ENCODE measurements at places on chromosomes 5 and 9. TPM values are rescaled to one million over a fixed set of nuclear protein-coding genes. Genes with fewer than 3 reads are reported as not detected.

DNA sequence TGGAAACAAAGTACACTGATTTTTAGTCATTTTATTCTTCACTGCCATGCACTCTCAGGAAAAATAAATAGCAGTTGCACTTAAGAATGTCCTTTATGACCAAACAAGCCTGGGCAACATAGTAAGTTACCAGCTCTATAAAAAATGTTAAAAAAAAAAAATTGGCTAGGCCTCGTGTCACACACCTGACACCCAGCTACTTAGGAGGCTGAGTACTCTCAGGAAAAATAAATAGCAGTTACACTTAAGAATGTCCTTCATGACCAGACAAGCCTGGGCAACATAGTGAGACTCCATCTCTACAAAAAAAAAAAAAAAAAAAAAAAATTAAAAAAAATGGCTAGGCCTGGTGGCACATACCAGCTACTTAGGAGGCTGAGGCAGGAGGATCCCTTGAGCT, 304.6 kb downstream of the SLCO4C1 start:
- H3K36me3 ChIP-seq = no peaks in the 10 kb centered on the region
- no peak for DNase-seq
- no peak overlapping the region for H3K4me3 ChIP-seq

DNA sequence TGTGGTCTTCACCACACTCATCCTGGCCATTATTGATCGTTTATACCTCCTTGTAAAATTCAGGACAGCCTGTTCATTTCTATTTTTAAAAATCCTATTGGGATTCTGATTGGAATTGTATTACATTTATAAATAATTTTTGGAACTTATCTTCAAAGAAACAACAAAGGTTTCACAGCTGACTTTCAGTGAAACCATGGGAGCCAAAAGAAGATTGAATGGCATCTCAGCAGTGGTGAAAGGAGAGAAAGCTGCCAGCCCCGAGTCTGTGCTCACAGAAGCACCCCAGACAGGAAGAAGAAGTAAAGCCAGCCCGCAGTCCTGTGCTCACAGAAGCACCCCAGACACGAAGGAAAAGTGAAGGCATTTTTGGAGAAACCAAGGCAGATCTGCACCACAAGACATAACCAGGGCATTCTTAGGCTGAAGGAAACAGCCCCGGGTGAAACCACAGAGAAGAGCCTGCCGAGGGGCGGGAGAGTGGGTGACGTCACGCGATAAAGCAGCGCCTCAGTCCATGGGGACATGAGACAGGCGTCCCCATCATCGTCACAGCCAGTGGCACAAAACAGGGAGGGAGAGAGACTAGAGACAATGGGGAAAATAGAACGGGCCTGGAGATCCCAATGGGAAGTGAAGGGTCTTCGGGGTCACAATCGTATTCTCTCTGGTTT, 42.5 kb upstream of the SLC9A3 start:
- peaks cover 45% of the 10 kb centered on the region for H3K27me3 ChIP-seq
- no peak overlapping the region for H3K4me3 ChIP-seq
- no peaks in the 10 kb centered on the region for H3K36me3 ChIP-seq
- no peaks in the 10 kb centered on the region for H3K4me1 ChIP-seq
- DNase-seq = no peak
- H3K27ac ChIP-seq = no peak overlapping the region

- no peak overlapping the region for H3K4me3 ChIP-seq
- H3K4me1 ChIP-seq = peaks cover 6% of the 10 kb centered on the region
- no peak overlapping the region for H3K27ac ChIP-seq
- DNase-seq = no peak
Observed at GRCh38 chr5:172064358-172064757, 57.9 kb upstream of the FBXW11 start.

GRCh38 chr5:136038635-136039034, 9.8 kb downstream of the TGFBI start:
- H3K27ac ChIP-seq = no peak overlapping the region
- H3K27me3 ChIP-seq = no peaks in the 10 kb centered on the region
- no peak overlapping the region for H3K4me3 ChIP-seq
- DNase-seq = no peak
- no peaks in the 10 kb centered on the region for H3K36me3 ChIP-seq

DNA sequence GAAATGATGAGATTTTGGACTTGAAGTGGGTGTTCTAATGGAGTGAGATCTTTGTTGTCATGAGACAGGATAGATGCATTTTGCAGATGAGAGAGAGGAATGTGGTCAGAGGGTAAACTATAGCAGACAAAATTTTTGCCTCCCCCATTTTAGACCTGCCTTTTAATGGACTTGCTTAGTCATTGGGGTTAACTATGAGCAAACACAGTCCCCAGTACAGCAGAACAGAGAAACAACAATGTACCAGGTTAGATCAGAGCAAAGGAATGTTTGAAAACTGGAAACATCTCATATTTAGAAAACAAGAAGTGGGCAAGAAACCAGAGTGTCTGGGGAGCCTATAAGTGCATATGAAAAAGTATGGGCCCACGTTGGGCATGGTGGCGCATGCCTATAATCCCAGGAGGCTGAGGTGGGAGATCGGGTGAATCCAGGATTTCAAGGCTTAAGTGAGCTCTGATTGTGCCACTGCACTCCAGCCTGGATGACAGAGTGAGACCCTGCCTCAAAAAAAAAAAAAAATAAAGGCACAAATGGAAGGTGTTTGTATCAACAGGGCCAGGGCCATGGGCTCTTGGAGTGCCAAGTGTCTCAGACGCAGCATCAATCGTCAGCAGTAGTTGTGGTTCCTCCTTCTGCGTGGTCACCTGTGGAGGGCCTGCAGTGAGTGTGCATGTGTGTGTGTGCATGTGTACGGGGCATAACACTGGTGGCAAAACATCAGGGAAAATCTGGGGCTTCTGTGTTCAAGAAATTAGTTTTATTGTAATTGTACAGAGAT, 214.4 kb upstream of the S1PR3 start:
- H3K27ac ChIP-seq = no peak overlapping the region
- DNase-seq = no peak

- no peak overlapping the region for H3K27ac ChIP-seq
- H3K4me3 ChIP-seq = no peak overlapping the region
- no peak for DNase-seq
- no peaks in the 10 kb centered on the region for H3K36me3 ChIP-seq
- no peaks in the 10 kb centered on the region for H3K4me1 ChIP-seq
Observed at GRCh38 chr9:19456426-19456825, 47.6 kb downstream of the ACER2 start.

DNA sequence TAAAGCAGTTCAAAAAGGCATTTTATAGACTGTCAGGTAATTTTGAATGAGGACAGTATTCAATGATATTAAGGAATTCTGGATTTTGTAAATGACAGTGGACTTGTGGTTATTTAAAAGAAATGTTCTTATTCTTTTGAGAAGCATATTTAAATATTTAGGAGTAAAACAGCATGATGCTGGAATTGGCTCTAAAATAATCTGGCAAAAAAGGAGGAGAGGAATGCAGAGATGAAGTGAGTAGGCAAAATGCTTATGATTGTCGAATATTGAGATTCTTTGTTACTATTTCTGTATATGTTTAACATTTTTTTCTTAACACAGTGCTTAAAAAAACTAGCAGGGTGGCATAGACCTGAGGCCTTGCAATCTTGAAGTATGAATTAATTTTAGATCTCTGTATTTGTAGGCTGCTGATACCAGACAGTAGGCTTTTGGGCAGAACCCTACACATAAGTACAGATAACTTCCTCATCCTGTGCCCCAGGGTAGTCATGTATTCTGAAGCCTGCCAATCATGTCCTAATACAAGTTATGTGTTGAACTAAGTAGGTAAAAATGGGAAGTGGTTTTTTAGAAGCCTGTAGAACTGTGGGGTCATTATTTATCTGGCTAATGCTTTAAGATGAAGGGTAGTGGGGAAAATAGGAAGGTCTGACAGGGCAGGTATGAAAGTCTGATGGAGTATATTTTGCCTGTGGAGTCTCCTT, 9.4 kb downstream of the CD180 start:
- no peaks in the 10 kb centered on the region for H3K27me3 ChIP-seq
- no peak overlapping the region for H3K27ac ChIP-seq
- H3K4me1 ChIP-seq = peaks cover 2% of the 10 kb centered on the region
- no peak overlapping the region for H3K4me3 ChIP-seq

- no peak overlapping the region for H3K27ac ChIP-seq
- no peaks in the 10 kb centered on the region for H3K4me1 ChIP-seq
- no peaks in the 10 kb centered on the region for H3K27me3 ChIP-seq
Observed at GRCh38 chr5:139901251-139901575, 105.6 kb downstream of the PSD2 start.

- no peak overlapping the region for H3K4me3 ChIP-seq
- no peaks in the 10 kb centered on the region for H3K4me1 ChIP-seq
- no peaks in the 10 kb centered on the region for H3K36me3 ChIP-seq
- H3K27me3 ChIP-seq = no peaks in the 10 kb centered on the region
- H3K27ac ChIP-seq = no peak overlapping the region
Observed at GRCh38 chr9:76866689-76867088, 39.2 kb downstream of the PRUNE2 start.

- no peaks in the 10 kb centered on the region for H3K36me3 ChIP-seq
- no peak overlapping the region for H3K27ac ChIP-seq
- H3K4me3 ChIP-seq = no peak overlapping the region
- no peaks in the 10 kb centered on the region for H3K27me3 ChIP-seq
Observed at GRCh38 chr5:177520916-177521513, 4.3 kb upstream of the DDX41 start.

DNA sequence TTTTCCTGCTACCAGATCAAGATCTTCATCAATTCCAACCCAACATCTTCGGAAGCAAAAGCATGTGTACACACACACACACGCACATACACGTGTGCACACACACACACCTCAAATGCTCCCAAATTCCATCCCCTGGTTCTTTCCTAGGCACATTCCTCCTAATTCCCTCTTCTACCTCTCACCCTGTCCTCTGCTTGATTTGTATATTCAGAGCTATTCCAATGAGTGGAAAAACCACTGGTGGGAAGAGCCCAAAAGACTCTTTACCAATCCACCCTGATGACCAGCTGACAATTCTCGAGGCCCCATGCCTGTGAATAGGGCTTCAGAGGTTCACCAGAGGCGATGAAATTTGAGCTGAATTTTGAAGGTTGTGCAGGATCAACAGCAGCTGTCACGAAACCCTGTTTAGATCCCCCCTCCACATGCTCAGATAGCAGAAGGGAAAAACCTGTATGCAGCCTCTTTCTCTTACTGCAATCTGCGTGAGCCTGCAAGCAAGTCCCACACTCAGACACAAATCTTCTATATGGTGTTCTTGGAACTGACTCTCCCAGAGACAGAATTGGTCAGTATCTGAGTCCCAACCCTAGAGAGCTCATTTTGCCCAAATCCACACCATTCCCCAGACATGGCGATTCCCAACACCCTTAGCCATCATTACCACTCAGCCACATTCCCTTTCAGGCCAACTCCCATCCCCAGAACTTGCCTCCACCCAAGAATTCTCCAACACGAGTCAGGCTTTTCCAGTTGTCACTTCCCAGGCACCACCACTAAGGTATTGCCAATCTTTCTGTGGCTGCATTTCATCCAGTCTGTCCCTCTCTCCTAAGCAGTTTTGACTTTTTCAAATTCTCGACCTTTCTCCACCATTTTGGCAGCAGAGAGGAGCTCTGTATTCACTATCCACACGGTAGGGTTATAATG, 4.3 kb upstream of the TRIO start:
- no peak for DNase-seq
- H3K27me3 ChIP-seq = no peaks in the 10 kb centered on the region
- H3K4me3 ChIP-seq = no peak overlapping the region
- no peaks in the 10 kb centered on the region for H3K36me3 ChIP-seq

Gene GNA14
- 1.8 TPM for total RNA-seq

GRCh38 chr5:68544091-68544647, 328.6 kb downstream of the PIK3R1 start:
- DNase-seq = no peak
- no peaks in the 10 kb centered on the region for H3K4me1 ChIP-seq
- no peaks in the 10 kb centered on the region for H3K36me3 ChIP-seq
- H3K27me3 ChIP-seq = no peaks in the 10 kb centered on the region

Gene ADAM19
- 3.5 TPM for total RNA-seq

DNA sequence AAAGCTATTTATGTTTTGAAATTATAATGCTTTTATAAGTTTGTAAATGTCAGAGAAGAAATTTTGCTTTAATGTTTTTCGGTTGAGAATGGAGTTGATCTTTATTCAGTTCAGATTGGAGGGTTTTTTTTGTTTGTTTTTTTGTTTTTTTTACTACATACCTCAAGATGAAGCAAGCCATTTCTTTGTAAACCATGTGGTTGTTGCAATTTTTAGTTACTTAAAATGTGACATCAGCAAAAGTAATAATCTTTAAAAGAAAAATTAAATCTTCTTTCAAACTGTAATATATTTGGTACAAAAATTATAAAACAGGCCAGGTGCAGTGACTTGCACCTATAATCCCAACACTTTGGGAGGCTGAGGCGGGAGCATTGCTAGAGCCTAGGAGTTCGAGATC, 102.6 kb downstream of the CDC42SE2 start:
- no peak overlapping the region for H3K4me3 ChIP-seq
- H3K36me3 ChIP-seq = no peaks in the 10 kb centered on the region
- H3K27ac ChIP-seq = no peak overlapping the region

DNA sequence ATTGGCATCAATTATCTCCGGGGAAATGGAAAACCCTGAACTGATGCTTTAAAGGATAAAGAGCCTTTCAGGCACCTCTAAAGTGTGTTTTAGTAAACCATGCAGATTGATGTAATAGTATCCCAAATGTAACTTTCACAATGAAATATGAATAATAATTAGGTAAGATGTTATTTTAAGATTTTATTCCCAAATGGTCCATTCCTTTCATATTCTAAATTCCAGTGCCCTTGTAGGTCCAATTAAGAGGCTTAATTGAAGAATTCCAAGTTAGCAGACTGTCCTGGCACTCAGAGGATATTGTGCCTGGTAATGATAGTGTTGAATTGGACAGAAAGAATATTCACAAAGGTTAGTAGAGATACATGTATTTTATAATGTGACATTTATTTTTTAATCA, 352.5 kb upstream of the NUDT12 start:
- H3K4me3 ChIP-seq = no peak overlapping the region
- H3K4me1 ChIP-seq = no peaks in the 10 kb centered on the region
- no peak for DNase-seq

- no peak for DNase-seq
- H3K36me3 ChIP-seq = no peaks in the 10 kb centered on the region
- H3K4me1 ChIP-seq = no peaks in the 10 kb centered on the region
- no peaks in the 10 kb centered on the region for H3K27me3 ChIP-seq
- H3K4me3 ChIP-seq = no peak overlapping the region
Observed at GRCh38 chr9:1462626-1463308, 412.6 kb downstream of the DMRT2 start.

DNA sequence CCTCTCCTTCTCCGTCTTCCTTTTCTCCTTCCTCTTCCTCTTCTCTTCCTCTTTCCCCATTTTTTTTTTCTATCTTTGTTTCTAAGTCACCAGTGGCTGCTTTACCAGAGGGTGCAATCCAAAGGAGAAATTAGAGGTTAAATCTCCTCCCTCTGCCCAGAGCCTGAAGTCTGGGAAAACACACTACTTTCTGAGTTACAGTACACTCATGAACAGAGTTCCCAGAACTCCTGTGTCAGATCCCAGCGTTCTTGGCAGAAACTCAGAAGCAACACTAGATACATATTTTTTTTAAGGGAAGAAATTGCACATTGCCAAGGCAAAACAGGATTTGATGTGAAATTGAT, 189.0 kb downstream of the SNCAIP start:
- H3K27me3 ChIP-seq = no peaks in the 10 kb centered on the region
- H3K4me3 ChIP-seq = no peak overlapping the region
- no peak overlapping the region for H3K27ac ChIP-seq
- DNase-seq = no peak

GRCh38 chr9:110065532-110065931, 142.4 kb downstream of the C9orf152 start:
- H3K4me1 ChIP-seq = no peaks in the 10 kb centered on the region
- no peak overlapping the region for H3K4me3 ChIP-seq
- H3K36me3 ChIP-seq = no peaks in the 10 kb centered on the region
- H3K27me3 ChIP-seq = no peaks in the 10 kb centered on the region
- no peak overlapping the region for H3K27ac ChIP-seq
- no peak for DNase-seq

Gene FRMD3
- total RNA-seq = 14.1 TPM

- DNase-seq = no peak
- no peaks in the 10 kb centered on the region for H3K4me1 ChIP-seq
- H3K27me3 ChIP-seq = no peaks in the 10 kb centered on the region
Observed at GRCh38 chr5:140093866-140094265, 20.0 kb upstream of the PURA start.
